ENCODE measurements at places on chromosomes 3 and 15. TPM values are rescaled to one million over a fixed set of nuclear protein-coding genes. Genes with fewer than 3 reads are reported as not detected.

Gene C3orf18
- 16.7 TPM for total RNA-seq

Gene GRM2
- total RNA-seq, result 0.22 TPM

Gene PARP9
- total RNA-seq, result 38.4 TPM

Gene SPINK8
- total RNA-seq, result not detected

Gene FETUB
- total RNA-seq, result not detected

Gene AKAP13
- 113 TPM for total RNA-seq

Gene ROBO2
- total RNA-seq, result not detected

Gene SCN11A
- 0.05 TPM for total RNA-seq

Gene MYZAP
- total RNA-seq, result 0.55 TPM

Gene SH2D7
- total RNA-seq, result not detected

Gene LRRC3B
- not detected for total RNA-seq

Gene SMCO1
- not detected for total RNA-seq

Gene IMP3
- total RNA-seq, result 71.7 TPM

Gene RETNLB
- total RNA-seq, result not detected

Measured in activated CD4-positive, alpha-beta memory T cell treated with anti-CD3 and anti-CD28 coated beads for 36 hours (primary cell).